ENCODE measurements at places on chromosomes 4 and X. TPM values are rescaled to one million over a fixed set of nuclear protein-coding genes. Genes with fewer than 3 reads are reported as not detected.

DNA sequence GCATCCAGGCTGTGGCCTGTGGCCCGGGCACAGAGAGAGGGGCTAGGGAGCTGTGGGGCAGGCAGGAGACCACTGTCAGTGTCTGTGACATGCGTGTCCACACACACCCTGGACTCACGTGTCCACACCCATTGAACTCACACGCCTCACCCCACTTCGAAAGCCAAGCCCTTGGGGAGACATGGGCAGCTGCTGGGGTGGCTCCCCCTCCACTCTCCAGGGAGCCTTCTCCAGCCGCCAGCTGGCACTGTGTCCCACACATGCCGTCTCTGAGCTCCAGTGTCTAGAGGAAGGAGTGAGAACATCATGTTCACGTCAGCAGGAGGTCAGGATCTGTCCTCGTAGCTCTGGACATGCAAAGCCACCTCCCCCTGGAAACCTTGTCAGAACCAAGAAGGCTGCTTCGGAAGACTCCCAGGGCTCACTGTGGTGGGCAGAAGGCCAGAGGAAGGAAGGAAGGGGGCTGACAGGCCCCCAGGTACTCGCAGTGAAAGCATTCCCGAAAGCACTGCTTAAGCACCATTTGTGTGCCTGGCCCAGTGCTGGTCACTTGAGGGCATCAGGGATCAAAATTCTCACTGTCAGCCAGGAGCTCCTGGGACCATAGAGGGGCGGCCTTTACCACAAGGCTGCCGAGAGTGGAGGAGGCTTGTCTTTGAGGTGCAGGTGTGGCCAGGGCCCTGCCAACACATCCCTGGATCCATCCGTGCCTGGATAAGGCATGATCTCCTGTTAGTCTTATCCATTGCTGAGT, 61.4 kb downstream of the HTRA3 start:
- DNase-seq = peak; percentile 31

DNA sequence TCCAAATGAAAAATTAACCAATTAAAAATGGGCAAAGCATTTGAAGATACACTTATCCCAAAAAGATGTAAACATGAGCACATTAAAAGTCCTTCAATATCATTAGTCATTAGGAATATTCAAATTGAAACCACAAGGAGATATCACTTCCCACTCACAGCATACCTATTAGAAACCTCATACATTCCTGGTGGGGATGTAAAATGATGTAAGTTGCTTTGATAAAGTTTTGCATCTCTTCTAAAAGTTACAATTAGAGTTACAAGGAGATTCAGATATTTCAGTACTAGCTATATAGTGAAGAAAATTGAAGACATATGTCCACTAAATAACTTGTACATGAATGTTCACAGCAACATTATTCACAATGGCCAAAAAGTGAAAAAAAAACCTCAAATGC, 1109.3 kb upstream of the LCORL start:
- no peak for DNase-seq

GRCh38 chr4:115396034-115396433, 282.6 kb upstream of the NDST4 start:
- DNase-seq = no peak

DNA sequence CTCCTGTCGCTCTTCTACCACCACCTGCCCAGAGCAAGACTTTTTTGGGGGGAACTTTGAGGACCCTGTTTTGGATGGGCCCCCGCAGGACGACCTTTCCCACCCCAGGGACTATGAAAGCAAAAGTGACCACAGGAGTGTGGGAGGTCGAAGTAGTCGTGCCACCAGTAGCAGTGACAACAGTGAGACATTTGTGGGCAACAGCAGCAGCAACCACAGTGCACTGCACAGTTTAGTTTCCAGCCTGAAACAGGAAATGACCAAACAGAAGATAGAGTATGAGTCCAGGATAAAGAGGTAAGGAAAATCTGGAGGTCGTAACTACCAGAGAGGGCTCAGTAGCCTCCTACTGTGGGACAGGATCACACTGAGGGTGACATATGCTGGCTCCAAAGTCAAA, 364.5 kb downstream of the MAPK10 start:
- no peak for DNase-seq

RASGEF1B gene
- 26.7 TPM for total RNA-seq

DNA sequence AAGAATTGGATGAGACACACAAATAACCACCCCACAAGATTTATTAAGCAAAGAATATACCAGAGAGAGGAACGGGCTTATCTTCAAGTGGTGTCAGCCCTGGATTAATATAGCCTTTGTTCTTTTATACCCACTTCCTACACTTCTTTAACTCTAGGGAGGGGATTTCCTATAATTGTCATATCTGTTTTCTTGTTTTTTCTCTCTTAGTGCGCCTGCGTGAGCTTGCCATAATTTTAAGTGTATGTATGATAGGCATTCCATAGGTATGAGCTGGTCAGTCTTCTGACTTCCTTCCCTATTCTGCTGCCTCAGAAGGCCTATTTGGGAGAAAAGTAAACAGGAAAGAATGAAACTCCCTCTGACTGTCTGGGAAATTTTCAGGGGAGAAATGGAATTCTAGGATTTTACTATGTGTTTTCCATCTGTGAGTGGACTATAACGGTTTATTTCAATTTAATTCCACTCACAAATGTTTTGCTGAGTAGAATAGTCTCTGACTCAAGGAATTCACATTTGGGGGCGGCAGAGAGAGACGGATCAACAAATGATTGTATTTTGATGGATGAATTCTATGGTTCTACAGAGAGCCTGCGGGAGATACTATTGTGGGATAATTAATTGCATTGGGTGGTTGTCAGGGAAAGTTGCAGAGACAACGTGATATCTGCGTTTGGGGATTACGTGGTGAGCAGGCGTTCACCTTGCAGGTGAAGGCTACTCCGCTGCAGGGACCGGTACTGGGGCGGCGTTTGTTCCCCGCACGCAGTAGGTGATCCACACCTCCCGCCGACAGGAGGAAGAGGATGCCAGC, 626 bp upstream of the CEP135 start:
- no peak for DNase-seq

Data from endodermal cell (in vitro differentiated cells).